ENCODE measurements at places on chromosomes 2 and 18.

GRCh38 chr18:5513947-5514346 lies 29.9 kb downstream of the EPB41L3 start:
- DNase-seq = no peak

DNA sequence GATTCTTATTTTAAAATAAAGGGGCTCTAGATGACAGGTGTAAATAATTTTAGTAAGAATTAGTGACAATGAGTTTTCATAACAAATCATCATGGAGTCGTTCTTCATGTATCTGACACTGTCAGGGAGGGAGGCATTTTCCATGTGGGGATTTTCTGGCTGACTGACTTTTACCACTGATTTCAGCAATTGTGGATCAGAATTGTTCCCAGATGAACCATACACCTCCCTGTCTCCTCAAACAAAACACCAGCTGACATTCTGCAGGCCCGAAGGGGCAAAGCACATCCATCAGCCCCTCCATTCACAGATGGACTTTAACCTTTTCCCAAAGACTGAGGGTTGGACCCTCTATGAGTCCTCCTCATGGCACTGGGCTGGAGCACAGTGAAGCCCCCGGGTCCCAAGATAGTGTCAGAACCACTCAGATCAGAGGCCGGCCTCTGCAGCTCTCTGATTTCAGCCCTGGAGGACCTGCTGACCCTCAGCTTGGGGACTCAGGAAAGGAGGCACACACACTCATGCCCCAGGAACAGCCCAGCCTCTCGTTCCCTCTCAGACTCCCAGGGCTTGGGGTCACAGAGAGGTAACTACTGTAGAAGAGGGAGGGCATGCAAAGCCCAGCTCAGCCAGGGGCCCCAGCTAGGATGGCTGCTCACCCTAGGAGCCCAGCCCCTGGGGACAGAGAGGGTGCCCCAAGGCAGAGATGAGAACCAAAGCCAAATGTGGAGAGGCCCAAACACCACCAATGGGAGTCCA lies 43.2 kb upstream of the LOXHD1 start:
- DNase-seq = no peak

GRCh38 chr2:42233976-42234441 lies 64.9 kb downstream of the EML4 start:
- no peak for DNase-seq

DNA sequence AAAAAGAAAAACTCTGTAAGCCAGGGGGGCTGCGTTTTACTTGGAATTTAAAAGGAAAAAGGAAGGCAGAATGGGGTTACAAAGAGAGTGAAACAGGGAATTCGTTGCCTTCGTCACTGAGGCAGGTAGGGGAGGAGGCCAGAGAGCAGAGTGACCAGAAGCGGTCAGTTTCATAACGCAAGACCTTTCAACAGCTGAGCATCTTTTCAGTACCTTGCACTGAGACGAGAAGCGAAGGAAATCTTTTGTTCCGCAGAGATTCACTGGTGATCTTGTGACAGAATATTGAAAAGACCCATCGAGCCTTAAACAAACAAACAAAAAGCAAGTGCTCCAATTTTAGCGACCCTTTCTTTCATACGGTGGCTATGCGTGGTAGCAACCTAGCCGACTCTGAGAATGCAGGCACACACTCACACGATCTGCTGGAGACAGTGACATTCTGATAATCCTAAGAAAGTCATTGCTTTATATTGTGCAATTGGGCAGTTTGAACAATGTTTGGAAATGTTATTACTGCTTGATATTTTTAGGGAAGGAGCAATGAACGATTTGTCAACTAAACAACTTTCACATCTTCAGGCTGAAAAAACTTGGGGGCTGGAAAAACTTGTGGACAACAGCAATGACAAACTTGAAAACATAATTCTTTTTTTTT lies 93.8 kb upstream of the ODC1 start:
- no peak for DNase-seq

GRCh38 chr2:150007815-150008430 lies 420.3 kb upstream of the MMADHC start:
- DNase-seq = no peak
